NCI-H446 treated with DMSO at 0.1 percent for 48 hours (cell line): ENCODE measurements at places on chromosomes 11 and 22.

DNA sequence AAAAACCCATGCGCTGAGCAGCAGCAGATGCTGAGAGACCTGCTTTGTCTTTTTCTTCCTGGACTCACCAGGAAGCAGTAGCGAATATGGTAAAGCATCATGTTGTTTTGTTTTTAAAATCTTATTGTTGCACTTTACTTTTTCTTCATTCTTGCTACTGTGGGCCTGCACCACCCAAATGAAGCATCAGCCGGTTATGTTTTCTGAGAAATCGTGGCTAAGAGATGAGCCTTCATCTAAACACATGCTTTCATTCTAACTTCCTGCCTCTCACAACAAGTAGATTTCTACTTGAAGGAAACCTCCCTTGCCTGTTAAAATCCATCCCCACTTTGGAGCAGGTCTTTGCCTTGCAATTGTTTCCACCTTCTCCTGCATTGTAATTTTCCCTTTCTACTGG is 1025.9 kb downstream of the NTM start:
- DNase-seq = no peak

DNA sequence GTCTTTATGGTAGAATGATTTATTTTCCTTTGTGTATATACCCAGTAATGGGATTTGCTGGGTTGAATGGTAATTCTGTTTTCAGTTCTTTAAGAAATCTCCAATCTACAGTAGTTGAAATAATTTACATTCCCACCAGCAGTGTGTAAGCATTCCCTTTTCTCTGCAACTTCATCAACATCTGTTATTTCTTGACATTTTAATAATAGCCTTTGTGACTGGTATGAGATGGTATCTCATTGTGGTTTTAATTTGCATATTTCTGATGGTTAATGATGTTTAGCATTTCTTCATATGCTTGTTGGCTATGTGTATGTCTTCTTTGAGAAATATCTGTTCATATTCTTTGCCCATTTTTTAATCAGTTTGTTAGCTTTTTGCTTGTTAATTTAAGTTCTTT is 901.2 kb downstream of the METTL15 start:
- no peak for DNase-seq

- DNase-seq = no peak
Observed at GRCh38 chr11:72974487-72975205, 160.4 kb downstream of the ATG16L2 start.

DNA sequence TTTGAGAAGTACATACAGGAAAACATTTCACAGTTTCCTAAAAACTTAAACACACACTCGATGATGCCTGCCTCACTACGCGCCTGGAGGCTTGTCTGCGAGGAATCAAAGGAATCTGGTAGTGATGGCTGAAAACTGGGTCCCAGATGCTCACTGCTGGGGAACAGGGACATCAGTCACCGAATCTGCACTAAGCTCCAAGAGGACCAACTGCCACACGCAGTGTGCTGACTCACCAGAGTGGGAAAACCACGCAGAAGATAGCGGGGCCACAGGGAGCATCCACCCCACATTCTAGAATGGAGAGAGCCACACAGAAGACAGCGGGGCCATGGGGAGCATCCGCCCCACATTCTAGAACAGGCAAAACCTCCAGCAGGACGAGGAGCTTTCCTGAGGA is 24.3 kb upstream of the MOB2 start:
- DNase-seq = no peak

GRCh38 chr11:84117394-84117793 is 831.2 kb upstream of the CCDC90B start:
- DNase-seq = no peak

DNA sequence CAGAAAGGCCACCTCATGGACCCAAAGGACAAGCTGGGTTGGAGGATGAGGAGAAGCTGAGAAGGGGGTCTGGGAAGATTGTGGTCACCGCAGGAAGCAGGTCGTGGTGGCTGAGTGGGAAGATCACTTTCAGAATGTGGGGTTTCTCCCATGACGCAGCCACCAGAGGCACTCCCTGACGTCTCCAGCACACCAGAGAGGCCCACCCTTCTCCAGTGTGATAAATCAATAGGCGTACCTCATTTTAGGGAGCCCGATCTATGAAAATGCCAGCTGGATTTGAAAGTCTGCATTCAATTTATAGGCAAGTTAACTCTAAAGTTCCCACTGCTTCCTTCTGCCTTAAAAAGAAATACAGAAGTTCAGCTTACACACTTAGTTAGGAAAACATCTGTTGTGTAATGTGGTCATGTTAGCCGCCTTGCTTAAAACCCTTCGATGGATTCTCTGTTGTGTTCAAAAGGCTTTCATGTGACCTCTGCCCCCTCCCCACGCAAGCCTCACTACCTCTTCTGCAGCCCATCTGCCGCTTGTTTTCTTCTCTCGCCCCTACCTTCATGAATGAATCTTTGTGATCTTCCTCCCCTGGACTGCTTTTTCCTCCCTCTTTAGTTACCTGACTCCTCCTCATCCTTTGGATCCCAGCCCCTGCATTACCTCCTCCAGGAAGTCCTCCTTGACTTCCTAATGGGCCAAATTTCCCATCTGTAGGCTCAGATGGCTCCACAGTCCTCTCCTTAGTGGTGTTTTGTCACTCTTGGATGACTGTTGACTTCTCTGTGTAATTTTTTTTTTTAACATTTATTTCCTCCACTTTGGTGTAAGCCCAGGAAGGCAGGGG is 10.7 kb downstream of the TSPAN18 start:
- no peak for DNase-seq

DNA sequence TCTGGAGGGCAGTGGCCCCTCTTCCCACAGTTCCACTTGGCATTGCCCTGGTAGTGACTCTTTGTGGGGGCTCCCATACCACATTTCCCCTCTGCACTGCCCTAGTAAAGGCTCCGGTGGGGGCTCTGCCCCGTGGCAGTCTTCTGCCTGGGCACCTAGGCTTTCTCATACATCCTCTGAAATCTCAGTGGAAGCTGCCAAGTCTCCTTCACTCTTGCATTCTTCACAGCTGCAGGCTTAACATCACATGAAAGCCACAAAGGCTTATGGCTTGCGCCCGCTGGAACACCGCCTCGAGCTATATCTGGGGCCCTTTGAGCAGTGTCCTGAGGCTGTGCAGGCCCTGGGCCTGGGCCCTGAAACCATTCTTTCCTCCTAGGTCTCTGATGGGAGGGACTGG is 25.3 kb downstream of the PLEKHB1 start:
- DNase-seq = no peak

DNA sequence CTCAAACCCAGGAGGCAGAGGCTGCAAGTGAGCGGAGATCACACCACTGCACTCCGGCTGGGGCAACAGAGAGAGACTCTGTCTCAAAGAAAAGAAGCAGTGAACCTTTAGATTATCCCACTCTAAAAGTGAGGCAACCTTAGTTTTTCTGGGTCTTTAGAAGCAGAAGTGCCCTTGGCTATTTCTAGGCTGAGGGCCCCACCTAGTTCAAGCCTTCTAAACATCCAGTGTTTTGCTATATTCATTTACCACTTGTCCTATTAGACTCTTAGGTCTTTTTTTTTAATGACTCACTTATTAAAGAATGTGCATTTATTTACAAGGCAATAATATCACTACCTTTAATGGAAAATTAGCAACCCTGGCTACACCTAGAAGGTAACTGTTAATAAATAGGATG is 16.7 kb upstream of the EHF start:
- no peak for DNase-seq

DNA sequence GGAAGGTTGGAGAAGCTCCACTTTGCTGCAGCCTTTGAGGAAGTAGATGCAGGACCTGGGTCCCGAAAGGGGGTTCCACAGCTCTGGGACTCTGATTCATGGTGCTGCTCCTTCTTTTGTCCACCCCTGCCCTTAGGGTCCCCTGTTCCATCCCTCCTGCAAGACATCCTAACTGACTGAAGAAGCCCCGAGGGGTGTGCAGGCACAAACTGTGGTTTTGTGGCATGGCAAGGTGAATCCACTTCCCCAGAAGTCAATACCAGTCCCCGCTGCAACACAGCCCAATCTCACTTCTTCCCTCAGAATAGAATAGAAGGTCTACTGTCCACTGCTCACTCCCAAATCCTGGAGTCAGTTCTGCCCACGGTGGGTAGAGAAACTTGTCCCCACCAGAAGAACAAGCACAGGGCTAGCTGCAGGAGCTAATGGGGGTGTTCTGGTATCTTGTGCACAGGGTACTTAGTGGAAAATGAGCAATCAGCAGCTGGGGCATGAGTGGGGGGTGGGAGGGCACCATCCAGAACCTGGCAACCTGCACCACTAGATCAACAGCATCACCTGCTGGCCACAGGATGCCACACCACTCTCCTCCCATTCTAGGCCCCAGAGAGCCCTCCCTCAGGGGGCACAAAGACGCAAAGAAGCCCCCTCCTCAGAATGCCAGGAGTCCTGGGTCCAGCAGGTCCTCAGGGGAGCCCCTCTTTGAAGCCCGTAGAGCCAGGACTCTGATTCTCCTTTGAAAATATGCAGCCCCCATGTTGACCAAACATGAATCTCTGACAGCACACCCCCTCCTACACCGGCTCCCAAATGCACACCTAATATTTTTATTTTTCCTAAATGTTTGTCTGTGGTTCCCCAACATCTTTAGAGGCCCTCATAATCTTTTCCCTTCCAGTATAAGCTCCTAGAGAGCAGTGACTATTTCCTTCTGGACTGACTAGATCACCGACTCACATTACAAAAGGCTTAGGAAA is 14.1 kb downstream of the SPATA19 start:
- DNase-seq = no peak

DNA sequence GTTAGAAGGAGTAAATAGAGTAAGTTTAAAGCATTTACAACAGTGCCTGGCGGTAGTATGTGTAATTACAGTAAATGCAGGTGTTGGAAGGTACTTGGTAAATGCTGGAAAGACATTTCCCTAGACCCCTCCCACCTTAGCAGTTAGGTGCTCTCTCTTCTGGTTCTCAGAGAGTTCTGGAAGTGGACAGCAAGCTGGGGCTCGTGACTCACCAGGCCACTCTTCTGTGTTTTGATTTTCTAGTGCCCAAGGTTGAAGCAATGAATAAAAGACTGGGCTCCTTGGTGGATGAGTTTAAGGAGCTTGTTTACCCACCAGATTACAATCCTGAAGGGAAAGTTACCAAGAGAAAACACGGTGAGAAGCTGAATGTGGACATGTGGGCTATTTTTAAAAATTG is 27.6 kb downstream of the SNU13 start:
- no peak for DNase-seq

- no peak for DNase-seq
Observed at GRCh38 chr11:105948918-105949590, 73.0 kb downstream of the MSANTD4 start.
